ENCODE measurements at places on chromosomes 7 and 10.

- no peak for DNase-seq
Observed at GRCh38 chr7:147547252-147547897, 1043.2 kb upstream of the C7orf33 start.

- DNase-seq, result no peak
Observed at GRCh38 chr7:101941481-101942383, 124.3 kb downstream of the CUX1 start.

- peak; percentile 19 for DNase-seq
Observed at GRCh38 chr7:44489955-44490350, 505 bp downstream of the NUDCD3 start.

DNA sequence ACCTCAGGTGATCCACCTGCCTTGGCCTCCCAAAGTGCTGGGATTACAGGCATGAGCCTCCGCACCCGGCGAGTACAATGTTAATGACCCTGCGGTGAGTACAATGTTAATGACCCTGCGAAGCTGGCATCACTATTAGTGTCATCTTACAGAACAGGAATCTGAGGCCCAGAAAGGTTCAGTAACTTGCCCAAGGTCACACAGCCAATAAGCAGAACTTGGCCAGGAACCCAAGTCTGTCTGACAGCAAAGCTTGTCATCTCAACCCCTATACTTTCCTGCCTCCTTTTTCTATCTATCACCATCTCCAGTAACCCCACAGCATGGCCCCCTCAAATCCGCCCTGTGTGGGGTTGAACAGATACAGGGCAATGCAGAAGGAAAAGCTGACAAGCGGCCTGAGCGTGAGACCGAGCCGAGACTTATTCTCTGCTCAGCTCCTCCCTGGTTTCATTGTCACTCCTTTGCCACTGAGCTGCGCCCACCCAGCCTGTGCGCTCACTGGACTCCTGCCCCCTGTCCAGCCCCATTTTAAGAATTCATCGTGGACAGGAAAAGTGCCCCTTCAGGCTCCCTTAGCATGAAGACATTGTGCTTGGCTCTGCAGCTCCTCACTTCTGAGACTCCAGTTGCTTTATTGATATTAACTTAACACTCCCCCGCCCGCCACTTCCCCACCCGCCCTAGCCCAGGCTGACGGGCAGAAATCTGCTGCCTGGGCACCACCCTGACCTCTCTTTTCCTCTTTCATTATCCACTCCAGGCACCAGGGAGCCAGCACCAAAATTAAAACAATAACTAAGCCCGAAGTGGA lies 58.1 kb upstream of the LBX1 start:
- no peak for DNase-seq

DNA sequence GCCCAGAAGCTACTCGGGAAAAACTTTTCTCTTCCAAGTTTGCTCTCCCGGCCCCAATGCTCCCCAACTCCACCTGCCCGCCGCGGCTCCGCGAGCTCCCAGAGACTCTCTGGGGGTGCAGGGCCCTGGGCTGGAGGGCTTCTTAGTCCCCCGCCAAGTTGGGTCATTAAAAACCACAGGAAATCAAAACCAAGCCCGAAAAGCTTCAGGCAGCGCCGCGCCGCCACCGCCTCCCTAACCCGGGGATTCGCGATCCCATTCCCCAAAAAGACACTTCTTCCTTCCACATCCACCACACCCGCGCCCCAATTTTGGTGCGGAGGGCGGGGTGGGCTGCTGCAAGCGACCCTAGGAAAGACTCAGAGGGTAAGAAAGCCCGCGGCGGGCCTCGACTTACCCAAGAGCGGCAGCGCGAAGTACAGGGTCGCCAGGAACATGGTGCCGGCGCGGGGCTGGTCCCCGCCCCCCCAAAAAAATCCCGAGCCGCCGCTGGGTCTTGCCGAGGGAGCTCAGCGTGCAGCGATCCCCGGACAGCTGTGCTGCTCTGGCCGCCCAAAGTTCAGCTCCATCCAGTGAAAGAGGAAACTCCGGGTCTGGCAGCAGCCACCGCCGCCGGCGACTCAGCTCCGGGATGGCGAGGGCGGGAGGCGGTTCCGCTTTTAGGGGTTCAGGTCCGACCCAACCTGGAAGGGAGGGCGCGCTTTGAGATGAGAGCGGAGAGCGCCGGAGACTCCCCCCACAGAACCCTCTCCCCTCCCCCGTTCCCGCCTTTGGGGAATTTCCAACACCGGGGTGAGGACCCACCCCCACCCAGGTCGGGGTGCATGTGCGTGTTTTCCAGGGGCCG lies 1.2 kb downstream of the GFRA1 start:
- no peak for DNase-seq

- DNase-seq, result no peak
Observed at GRCh38 chr7:91162436-91162835, 101.8 kb upstream of the FZD1 start.

GRCh38 chr10:89810908-89811525 lies 109.6 kb downstream of the KIF20B start:
- no peak for DNase-seq

GRCh38 chr7:74101061-74101681 lies 17.6 kb downstream of the LIMK1 start:
- DNase-seq, result no peak

GRCh38 chr10:129993621-129994020 lies 29.5 kb upstream of the EBF3 start:
- no peak for DNase-seq

DNA sequence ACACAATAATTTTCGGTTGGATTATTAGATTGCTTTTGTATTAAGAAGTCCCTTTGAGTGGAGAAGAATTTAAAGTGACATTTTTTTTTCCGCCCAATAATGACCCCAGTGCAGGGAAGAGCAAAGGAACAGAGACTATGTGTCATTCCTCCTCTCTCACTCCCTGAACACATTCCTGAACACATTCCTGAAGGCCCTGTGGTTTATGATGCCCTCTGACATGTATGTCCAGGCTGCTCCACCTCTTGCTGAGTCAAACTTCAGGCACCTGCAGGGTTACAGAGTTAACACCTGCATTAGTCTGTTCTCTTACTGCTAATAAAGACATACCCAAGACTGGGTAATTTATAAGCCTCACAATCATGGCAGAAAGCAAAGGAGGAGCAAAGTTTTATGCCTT lies 704.0 kb upstream of the LRRN3 start:
- DNase-seq, result no peak

GRCh38 chr7:130491841-130492522 lies at the start of gene MEST:
MEST (plus strand) TSS chr7:130492085; CDS start chr7:130492314, 229 bp downstream.
- DNase-seq, result peak; percentile 19
